ENCODE measurements at places on chromosomes 7 and 10.

GRCh38 chr7:113159746-113160339, 41.5 kb upstream of the SMIM30 start:
- DNase-seq, result no peak

GRCh38 chr10:112834751-112835181, 115.3 kb upstream of the TCF7L2 start:
- DNase-seq, result no peak

- DNase-seq, result no peak
These were observed 259.8 kb downstream of the GLI3 start for GRCh38 chr7:41977151-41977651.

GRCh38 chr10:17166699-17167098, 34.8 kb downstream of the TRDMT1 start:
- no peak for DNase-seq

GRCh38 chr7:77415823-77416620, at the start of gene GSAP:
TSS of gene GSAP (minus strand) at chr7:77416349. CDS start at chr7:77416321, 28 bp downstream.
- DNase-seq, result no peak

DNA sequence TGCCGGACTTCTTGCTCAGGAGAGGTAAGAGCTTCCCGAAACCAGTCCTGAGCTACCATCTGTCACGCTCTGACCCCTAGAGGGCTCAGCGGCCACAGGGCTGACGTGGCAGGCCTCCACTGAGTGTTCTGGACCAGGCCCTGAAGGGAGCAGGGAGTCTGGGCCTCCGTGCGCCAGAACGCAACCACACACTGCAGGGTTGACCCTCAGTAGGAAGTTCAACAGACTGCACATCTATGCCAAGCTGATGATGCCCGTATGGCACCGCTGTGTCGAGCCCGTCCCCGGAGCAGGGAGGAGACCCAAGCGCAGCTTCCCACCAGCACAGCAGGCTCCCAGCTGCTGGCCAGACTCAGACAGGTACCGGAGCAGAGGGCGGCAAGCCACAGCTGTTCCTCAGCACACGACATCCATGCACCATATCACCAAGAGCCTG, 39.2 kb downstream of the CAMK2B start:
- DNase-seq, result peak; percentile 27

DNA sequence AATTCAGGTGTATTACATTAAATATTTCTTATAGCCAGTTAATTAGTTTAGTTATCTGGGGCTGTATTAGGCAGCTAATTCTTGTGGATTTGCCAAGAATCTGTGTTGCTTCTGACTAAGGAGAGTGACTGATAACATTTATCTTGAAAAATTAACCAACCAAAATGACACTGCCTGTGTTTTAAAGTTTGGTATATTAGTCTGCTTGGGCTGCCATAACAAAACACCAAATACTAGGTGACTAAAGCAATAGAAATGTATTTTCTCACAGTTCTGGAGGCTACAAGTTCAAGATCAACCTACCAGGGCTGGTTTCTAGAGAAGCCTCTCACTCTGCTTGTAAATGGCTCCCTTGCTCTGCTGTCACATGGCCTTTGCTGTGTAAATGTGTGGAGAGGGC, 12.9 kb downstream of the EXOC4 start:
- DNase-seq, result no peak

DNA sequence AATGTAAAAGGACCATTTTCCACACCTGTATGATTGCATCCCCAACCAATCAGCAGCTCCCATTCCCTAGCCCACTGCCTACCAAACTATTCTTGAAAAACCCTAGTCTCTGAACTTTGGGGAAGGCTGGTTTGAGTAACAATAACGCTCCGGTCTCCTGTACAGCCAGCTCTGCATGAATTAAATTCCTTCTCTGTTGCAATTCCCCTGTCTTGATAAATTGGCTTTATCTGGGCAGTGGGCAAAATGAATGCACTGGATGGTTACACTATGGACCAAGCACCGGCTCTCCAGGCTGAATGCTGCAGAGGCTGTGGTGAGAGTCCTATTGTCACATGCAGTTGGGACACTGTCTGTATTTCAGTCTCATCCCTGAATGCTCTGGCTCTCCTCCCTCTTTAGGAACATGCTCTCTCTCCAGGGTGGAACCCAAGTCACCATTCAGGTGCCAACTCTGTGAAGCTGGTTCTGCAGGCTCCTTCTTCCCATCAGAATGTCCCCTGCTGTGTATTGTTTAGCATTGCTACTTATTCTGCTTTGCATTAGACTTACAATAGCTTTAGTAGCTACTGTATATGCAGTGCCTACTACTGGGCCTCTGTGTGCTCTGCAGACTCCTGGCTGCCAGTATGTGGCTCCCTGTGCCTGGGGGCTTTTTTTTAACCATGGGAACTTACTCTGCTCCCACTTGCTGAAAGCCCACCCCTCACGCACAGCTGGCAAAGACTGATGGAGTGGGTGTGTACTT, 6.9 kb downstream of the CCL24 start:
- DNase-seq, result no peak

DNA sequence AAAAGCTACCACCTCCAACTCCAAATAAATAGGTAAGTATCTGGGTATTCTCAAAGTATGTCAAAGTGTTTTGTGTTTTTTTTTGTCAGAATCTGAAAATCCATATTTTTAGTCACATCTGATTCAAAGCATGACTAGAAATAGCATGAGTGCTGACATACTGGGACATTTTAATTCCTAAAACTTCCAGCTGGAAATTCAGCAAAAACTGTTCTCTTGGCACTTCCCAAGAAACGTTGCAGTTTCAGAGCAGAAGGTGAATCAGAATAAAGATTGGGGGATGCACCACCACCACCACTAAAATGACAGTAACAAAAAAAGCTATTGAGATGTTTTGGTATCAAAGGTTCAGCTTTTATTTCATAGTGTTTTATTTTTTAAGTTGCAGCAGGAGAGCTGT, 724.6 kb upstream of the CELF2 start:
- no peak for DNase-seq

DNA sequence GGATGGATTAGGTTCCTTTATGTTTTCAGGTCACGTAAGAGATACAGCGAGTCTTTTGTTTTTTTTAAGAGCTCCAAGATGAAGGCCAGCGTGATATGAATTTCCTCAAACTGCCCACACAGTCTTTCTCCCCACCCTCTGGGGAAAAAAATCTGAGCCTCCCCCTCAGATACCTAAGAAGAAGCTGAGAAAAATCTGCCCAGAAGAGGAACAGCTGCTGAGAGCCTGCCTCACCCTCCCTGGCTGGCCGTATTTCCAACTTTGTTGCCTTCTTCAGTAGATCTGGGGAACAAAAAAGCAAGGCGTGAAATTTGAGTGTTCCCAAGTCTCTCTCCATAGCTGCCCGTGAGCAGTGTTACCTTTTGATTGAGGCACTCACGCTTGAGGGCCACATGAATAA, 208.1 kb downstream of the KIAA1217 start:
- no peak for DNase-seq

GRCh38 chr10:108465871-108466641, 1301.5 kb upstream of the SORCS1 start:
- DNase-seq, result no peak

GRCh38 chr10:14653271-14654161, 121.2 kb downstream of the FAM107B start:
- no peak for DNase-seq

DNA sequence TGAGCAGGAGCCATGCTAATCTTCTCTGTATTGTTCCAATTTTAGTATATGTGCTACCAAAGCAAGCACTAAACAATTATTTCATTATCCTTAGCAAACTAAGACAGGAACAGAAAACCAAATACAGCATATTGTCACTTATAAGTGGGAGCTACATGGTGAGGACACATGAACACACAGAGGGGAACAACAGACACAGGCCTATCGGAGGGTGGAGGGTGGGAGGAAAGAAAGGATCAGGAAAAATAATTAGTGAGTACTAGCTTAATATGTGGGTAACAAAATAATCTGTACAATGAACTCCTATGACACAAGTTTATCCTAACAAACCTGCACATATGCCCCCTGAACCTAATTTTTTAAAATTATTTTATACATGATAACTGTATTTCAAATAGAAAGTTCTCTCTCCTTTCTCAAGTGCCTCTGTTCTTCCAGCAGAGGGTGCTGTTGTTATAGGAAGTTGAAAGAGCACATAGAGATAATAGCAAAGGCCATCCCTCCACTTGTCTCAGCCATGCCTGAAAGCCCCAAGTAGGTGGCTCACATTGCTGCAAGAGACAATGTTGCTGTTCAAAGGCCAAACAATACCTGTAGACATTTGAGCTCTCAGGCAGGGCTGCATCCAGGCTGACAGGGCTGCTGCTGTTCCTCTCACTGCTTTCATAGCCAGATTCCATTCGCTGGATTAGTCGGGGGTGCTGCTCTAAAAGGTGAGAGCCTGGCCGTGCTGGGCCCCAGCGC, 33.4 kb upstream of the PPP3CB start:
- no peak for DNase-seq

GRCh38 chr10:67618116-67618515, 77.9 kb downstream of the CTNNA3 start:
- DNase-seq, result no peak
